Activated naive CD4-positive, alpha-beta T cell treated with anti-CD3 and anti-CD28 coated beads, Interleukin-2, amount 50 U/mL, for 16 hours (primary cell): ENCODE measurements at places on chromosomes 16 and 17.

- no peak for DNase-seq
Measured at GRCh38 chr17:34393401-34393800, 30.4 kb upstream of the CCL1 start.

DNA sequence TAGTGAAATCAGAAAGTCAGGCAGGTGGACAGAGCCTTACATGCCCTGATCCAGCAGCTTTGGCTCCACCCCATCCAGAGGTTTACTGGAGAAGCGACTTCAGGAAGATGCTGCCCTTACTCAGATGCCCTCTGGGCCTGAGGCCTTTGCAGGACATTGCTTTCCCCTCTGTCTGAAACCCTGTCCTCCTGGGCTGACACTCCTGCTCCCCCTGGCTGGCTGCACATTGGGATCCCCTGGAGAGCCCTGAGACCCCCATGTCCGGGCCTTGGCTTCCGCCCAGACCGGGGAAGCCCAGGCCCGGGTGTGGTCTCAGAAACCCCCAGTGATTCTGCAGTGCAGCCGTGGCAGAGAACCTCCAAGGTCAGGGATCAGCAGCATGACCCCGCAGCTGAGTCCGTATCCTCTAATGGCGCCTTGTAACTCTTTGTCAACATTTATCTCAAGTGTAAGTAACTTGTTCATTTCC, 36.6 kb downstream of the BCO1 start:
- no peak for DNase-seq

GRCh38 chr16:16021988-16022682, 72.7 kb downstream of the ABCC1 start:
- DNase-seq: no peak

DNA sequence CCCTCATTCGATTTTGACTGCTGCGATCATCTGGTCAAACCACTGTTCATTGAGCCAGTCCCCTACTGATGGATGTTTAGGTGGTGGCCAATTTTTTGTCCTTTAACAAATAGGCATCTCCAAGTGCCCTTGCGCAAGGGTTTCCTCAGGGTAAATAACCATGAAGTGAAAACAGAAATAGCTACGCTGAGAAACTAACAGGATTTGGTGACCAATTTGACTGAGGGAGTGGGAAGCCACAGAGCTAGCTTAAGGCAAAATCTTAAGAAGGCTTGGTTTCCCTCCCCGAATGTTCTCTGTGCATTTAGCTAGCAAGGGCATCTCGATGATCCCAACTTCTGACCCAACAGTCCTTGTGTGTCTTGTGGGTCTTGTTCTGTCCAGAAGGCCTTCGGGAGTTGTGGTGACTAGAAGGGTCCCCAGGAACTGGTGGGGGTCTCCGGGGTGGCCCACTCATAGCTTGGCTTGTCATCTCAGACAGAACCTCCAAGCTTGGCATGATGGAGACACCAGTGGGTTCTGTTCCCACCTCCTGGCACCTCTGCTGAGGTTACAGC, 117.2 kb downstream of the SOCS1 start:
- DNase-seq: no peak
